Osteoblast (primary cell): ENCODE measurements at places on chromosomes 1 and 21. TPM values are rescaled to one million over a fixed set of nuclear protein-coding genes. Genes with fewer than 3 reads are reported as not detected.
A peak's percentile ranks its signal among the peaks of the same experiment; 100 is the strongest.

METTL25B gene
- total RNA-seq, result 8.3 and 12.7 TPM in 2 replicates

DNA sequence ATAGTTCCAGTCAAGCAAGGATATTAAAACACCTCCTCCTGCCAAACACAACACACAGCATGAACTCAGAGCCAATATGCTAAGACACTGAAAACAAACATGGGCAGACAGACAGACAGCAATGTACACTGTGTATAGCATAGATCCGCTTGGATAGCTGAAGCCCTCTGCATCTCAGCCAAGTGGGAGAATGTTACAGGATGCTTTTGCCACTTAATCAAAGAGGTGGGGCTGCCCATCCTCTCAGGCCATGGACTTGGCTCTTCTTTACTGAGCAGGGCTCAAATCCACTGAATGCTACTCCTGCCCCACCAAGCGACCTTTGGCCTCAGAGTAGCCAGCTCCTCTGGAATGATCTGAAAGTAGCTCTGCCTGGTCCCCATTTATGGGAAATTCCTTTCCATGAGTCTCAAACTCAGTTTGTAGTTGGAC is 64.7 kb upstream of the NGF start:
- peak; percentile 3 for DNase-seq
- H3K4me1 ChIP-seq, result no peaks in the 10 kb centered on the region
- H3K27me3 ChIP-seq, result no peaks in the 10 kb centered on the region
- H3K27ac ChIP-seq, result no peak overlapping the region
- no peaks in the 10 kb centered on the region for H3K36me3 ChIP-seq

TSPAN1 gene
- total RNA-seq, result 0.59 and 1.1 TPM in 2 replicates

PAPPA2 gene
- total RNA-seq, result 3.5 and 5.8 TPM in 2 replicates

DNA sequence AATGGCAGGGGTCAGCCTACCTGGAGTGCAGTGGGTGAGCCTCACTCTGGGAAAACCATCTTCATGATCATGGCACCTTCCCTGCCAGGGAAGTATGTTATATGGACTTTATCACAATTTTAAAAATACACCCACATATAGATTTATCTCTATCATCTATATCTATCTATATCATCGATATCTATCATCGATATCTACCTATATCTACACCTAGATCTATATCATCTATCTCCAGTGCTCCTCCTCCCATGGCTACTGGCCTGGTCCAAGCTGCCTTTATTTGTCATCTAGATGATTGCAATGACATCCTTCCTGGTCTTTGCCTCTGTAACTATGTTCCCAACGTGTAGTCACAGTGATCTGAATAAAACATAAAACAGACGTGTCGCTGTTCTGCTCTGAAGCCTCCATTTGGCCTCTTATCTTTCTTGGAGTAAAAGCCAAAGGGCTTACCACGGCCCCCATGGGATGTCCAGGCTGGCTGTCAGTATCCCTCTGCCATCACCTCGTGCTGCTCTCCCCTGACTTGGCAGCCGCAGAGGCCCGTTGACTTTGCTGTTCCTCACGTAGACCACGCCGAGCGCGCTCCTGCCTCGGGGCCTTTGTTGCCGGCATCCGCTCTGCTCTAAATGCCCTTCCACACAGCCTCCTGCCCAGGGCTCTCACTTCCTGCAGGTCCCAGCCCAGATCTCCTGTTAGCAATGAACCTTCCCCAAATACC is 20.6 kb upstream of the KIF26B start:
- H3K27me3 ChIP-seq, result peaks cover 10% of the 10 kb centered on the region
- no peak overlapping the region for H3K27ac ChIP-seq
- H3K4me1 ChIP-seq, result peaks cover 4% of the 10 kb centered on the region

DNA sequence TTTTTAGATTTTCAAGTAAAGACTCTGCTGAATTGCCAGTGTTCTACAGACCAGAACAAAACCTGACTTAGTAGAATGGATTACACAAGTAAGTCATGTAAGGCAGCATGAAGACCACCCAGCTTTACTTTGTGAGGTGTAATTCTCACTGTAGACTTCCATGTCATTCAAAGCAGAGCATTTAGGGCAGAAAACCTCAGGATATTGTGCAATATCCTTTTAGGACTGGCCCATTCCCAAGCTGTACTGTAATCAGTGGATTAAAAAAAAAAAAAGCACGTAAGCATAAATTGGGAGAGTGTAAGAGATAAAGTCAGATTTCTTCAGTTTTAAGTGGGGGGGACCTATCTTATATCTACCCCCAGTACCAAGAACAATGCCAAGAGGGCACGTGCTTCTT is 380.5 kb upstream of the PRMT6 start:
- H3K36me3 ChIP-seq, result no peaks in the 10 kb centered on the region
- no peak for DNase-seq
- no peaks in the 10 kb centered on the region for H3K27me3 ChIP-seq
- no peak overlapping the region for H3K4me3 ChIP-seq
- H3K27ac ChIP-seq, result no peak overlapping the region

GRCh38 chr1:232271991-232272589 is 357.8 kb downstream of the SIPA1L2 start:
- peak; percentile 86 for DNase-seq
- no peak overlapping the region for H3K4me3 ChIP-seq
- no peaks in the 10 kb centered on the region for H3K27me3 ChIP-seq
- H3K36me3 ChIP-seq, result no peaks in the 10 kb centered on the region
- no peaks in the 10 kb centered on the region for H3K4me1 ChIP-seq

DNA sequence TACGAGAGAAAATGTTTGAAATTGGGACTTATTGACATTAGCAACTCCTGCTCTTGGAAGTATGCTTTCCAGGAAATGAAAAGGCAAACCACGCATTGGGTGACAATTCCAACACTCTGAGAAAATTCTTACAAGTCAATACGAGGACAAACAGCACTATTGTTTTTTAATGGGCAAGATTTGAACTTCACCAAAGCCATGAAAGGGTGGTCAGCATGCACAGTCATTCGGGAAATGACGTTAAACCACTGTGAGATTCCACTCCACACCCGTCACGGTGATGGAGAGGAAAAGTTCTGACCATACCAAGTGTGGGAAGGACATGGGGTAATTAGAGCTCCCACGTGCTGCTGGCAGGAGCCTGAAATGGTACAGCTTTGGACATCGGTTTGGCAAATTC is 12.2 kb upstream of the PRXL2B start:
- no peak overlapping the region for H3K4me3 ChIP-seq
- no peak overlapping the region for H3K27ac ChIP-seq
- no peaks in the 10 kb centered on the region for H3K36me3 ChIP-seq
- peaks cover 3% of the 10 kb centered on the region for H3K27me3 ChIP-seq
- DNase-seq, result peak; percentile 55

TRAF3IP3 gene
- total RNA-seq, result not detected in 2 replicates

DNA sequence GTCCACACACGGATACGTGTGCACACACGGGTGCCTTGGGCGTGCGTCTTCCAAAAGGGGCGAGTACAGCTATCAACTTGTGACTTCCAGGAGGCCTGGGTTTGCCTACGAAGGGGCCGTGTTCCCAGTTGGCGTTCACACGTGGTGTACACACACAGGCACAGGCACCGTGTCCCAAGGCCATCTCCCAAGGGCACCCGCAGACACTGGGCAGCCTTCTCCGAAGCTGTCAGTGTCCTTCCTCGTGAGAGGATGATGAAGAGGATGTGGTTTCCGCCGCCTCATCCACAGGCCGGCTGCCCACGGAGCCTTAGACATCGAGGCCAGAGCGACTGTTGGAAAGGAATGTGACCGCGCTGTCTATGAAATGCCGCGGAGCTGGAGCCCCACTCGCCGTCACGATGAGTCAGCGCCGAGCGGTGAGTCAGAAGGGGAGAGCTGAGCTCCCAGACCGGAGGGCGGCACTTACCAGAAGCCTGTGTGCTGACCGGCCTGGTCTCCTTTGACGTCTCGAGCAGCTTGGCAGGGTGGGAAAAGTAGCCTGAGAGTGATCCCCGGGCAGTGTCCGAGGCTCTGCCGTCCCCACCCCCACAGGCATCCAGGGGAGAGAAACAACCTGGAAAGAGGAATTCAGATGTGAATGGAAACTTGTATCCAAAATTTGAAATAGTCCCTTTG is 141.4 kb upstream of the ARHGEF16 start:
- no peaks in the 10 kb centered on the region for H3K36me3 ChIP-seq
- peak overlapping the region; percentile 49 for H3K4me3 ChIP-seq
- H3K27me3 ChIP-seq, result no peaks in the 10 kb centered on the region
- peak overlapping the region; percentile 100 for H3K27ac ChIP-seq
- DNase-seq, result peak; percentile 99
- peaks cover 29% of the 10 kb centered on the region for H3K4me1 ChIP-seq

DNA sequence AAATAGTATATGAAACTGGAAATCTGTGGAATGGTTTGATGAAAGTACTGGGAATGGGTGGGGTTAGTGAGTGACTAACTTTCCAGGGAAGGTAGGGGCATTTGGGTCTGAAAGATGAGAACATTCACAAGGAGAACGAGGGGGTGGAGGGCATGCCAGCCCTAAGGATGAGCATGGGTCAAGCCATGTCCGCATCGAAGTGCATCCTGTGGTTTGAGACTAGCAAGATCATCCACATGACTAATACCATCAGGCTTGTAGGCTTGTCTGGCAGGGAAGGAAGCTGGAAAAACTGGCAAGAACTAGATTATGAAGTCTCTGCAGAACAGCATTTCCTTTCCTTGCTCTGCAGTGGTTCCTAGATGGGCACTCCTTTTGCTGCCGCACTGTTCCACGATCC is 70.4 kb upstream of the UBE2U start:
- H3K4me3 ChIP-seq, result no peak overlapping the region
- DNase-seq, result peak; percentile 84
- peak overlapping the region; percentile 85 for H3K27ac ChIP-seq
- H3K4me1 ChIP-seq, result peaks cover 48% of the 10 kb centered on the region
- H3K36me3 ChIP-seq, result no peaks in the 10 kb centered on the region

DNA sequence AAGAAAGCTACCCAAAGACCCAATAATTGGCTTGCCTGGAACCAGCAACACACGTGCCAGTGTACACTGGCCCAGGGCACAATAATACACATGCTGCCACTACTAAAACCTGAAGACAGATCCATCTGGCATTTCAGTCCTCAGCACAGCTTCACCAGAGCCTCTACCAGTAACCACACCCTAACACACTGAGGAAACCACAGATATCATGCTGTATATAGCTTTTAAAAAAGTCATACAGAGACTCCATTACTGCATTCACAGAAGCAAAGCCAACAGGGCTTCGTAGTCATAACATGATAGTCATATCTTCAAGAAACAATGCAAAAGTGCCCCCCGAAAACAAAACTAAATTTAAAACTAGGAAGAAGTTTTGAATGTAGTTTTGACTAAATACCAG is 40.6 kb upstream of the NEGR1 start:
- H3K4me1 ChIP-seq, result no peaks in the 10 kb centered on the region
- no peaks in the 10 kb centered on the region for H3K36me3 ChIP-seq
- no peaks in the 10 kb centered on the region for H3K27me3 ChIP-seq
- DNase-seq, result no peak

IVL gene
- not detected in 2 replicates for total RNA-seq
